ENCODE measurements at places on chromosomes 3 and 15.

GRCh38 chr3:142694225-142694624 is 29.6 kb upstream of the TRPC1 start:
- no peak for DNase-seq

- peak; percentile 90 for DNase-seq
Observed at GRCh38 chr15:60374628-60375081, 23.1 kb downstream of the ANXA2 start.

GRCh38 chr3:147371140-147371539 is 35.2 kb downstream of the ZIC4 start:
- DNase-seq, result no peak

DNA sequence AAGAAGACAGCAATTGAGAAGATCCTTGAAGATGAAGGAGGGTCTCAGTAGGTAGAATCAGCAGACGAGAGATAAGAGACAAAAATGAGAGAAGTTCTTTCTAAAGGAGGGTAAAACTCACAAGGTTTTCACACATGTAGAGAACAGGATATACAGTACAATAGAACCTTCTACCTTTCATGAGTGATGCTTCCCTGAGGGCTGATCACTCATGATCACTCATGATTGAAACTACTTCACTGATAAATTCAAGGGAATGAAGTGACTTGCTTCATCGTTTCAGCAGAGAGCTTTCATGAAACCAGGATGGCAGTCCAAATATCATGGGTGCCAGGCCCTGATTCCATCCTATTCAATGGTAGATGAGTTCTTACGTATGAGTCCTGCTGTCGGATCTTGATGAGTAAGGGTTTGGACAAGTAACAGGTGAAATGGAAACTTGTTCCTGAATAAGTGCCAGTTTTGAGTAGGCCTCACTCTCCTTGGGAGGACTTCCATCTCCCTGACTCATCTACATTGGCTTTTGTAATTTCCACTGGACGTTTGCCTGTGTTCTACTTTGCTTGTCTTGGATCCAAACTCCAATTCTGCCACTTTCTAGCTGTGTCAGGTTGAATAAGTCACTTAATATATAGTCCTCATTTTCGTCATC is 9.6 kb upstream of the CLDN16 start:
- DNase-seq, result peak; percentile 93

DNA sequence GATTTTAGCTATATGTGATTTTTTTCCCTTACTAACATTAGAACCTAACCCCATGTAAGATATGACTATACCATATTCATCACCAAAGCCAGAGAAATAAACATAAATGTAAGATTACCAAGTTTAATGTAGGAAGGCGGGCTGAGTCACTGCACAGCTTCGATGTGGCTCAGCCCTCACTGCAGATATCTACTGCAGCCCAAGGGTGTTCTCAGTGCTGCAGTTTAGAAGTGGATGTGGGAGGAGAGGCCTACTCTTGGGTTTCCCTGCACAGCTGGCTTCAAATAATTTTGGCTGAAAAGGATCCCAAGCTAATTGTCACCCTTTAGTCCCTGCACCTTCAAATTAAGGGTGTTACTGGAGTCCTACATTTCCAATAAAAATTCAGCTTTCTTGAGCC is 9.3 kb downstream of the ARPP19 start:
- no peak for DNase-seq

GRCh38 chr3:140727886-140728285 is 50.0 kb downstream of the TRIM42 start:
- no peak for DNase-seq

DNA sequence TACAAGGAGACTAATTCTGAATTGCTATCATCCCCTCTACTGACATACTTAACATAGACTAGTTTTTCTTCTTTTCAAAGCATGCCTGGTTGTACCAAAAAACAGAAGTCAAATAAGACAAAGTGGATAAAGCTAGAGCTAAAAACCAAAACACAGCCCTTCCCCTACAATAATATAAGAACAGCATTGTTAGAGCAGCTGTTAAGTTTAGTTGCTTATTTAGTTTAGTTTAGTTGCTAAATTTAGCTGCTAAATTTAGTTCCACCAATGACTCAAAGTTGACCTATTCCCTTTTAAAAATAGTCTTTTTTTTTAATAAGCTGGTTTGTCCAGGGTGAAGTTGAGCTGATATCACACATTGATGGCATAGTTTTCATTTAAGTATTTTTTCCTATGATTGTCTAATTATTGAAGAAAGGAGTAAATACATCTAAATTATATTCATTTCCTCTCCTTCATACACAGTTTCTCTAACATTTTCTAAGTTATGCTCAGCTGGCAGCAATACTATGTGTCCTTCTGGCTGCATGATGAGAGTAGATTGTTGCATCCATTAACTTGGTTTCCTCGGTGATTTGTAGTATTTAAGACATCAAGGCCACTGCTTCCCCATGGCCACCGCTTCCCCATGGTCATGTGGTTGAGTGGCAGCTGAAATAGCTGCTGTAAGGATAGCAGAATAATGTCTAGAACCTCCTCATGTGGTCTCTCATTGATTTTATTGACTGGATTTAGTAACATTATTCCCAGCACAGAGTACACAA is 718.6 kb upstream of the NECTIN3 start:
- DNase-seq, result no peak

- no peak for DNase-seq
Observed at GRCh38 chr3:20853890-20854289, 667.9 kb upstream of the SGO1 start.

- DNase-seq, result no peak
Observed at GRCh38 chr15:82999426-82999825, 12.0 kb downstream of the C15orf40 start.

DNA sequence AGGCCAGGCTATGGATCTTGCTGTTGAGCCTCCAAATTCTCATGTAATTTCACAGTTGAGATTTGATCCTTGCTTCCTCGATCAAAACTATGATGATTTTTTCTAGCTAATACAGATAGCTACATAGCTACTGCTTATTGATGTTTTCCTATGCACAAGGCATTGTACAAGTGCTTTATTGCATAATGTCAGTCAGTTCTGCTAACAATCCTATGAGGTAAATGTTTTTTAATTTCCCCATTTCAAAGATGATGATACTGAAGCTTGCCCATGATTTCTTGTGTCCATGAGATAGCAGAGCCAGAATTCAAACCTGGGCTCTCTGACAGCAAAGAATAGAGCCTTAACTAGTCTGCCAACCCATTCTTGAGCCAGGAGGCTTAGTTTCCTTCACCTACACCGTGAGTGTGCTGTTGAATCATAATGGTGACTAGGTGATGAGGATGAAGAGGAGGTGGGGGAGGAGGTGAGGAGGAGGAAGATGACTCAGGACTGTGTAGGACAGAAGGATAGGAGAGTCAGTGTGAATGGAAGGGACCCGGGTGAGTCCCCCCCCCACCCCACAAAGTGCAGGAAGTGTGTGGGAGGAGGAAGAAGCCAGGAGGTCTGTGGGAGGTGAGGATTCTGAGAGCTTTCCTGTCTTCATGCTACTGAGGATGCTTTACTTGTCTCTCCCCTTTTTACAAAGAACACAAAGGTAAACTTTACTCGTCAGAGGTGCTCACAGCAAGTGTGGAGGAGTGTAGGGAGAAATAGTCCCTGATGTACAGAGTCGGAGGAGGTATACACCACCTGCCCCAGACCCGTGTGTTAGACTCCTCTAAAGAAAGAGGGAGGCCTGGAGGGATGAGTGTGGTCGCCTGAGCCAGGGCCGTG is 3.6 kb downstream of the TAGLN3 start:
- no peak for DNase-seq

DNA sequence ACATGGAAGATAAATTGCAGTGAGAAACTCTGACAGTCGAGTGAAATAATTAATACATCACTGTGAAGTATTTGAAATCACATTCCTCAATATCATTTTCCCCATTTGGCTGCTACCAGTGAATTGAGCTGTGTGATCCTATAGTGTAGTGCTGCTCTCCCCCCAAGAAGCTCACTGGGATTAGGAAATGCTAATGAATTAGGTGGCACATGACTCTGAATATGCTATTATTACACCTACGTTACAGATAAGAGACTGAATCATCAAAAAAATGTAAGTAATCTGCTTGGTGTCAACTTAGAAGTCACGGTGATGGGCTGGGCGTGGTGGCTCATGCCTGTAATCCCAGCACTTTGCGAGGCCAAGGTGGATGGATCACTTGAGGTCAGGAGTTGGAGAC is 34.7 kb upstream of the SYNM start:
- DNase-seq, result no peak

- DNase-seq, result no peak
Observed at GRCh38 chr3:37125195-37126073, 48.9 kb downstream of the LRRFIP2 start.

GRCh38 chr3:142726017-142726416 is 2.2 kb downstream of the TRPC1 start:
- DNase-seq, result no peak

- no peak for DNase-seq
Observed at GRCh38 chr3:52237006-52237656, 1.8 kb downstream of the TWF2 start.

DNA sequence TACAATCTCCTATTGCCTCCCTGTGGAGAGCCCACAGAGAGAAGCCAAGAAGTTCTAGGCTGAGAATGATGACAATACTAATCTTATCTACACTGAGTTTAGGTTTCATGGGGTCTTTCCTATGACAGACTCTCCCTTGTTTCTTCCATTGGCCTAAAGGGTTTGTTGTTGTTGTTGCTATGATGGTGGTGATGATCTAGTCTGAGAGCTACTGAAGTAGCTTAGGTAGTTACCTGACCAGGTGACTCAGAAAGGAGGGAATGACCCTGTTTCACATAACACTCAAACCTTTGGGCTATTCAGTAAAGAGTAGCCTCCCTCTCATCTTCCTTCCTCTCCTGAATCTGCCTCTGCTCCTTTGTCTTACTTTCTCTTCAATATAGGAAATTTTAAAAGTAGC is 170.2 kb downstream of the GMNC start:
- DNase-seq, result no peak

GRCh38 chr3:159919873-159920272 is 68.8 kb upstream of the IL12A start:
- DNase-seq, result no peak

- DNase-seq, result no peak
Observed at GRCh38 chr15:67880651-67881182, 40.9 kb upstream of the RNU6-1 start.

GRCh38 chr3:112647122-112647521 is 6.2 kb upstream of the CCDC80 start:
- no peak for DNase-seq

- DNase-seq, result no peak
Observed at GRCh38 chr15:76393614-76394013, 57.0 kb downstream of the ISL2 start.

- peak; percentile 63 for DNase-seq
Observed at GRCh38 chr15:68812597-68813431, 7.9 kb downstream of the ANP32A start.

DNA sequence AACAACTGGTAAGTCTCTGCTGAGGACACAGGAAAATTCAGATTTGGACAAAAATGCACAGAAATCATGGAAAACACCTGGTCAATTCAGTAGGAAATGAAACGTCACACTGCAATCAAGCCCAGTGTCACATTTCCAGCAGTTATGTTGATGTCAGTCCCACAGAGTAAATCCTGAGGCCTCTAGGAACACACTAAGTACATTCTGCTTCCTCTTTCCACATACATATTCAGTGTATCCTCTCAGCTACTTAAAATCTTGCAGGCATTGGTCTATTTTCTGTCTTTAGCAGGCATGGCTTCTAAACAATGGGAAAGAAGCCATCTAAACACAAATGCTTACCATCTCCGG is 207.8 kb downstream of the PLCL2 start:
- DNase-seq, result no peak

DNA sequence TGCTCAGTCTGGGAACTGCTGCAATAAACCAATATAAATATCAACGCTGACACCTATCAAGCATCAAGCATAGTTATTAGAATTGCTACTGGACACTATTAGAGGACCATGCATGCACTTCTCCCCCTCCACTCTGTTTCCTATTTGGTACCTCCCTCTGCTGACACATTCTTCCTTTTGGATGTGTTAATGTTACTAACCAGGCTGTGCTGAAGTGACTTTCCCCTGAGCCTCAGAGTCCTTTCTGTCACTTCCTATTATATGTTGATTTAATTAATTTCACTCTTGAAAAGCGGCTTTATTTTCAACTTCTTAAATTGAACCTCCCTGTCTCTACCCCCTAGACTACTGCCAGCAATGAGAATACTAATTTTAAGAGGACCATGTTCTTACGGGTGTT is 379.1 kb downstream of the MCTP2 start:
- no peak for DNase-seq

DNA sequence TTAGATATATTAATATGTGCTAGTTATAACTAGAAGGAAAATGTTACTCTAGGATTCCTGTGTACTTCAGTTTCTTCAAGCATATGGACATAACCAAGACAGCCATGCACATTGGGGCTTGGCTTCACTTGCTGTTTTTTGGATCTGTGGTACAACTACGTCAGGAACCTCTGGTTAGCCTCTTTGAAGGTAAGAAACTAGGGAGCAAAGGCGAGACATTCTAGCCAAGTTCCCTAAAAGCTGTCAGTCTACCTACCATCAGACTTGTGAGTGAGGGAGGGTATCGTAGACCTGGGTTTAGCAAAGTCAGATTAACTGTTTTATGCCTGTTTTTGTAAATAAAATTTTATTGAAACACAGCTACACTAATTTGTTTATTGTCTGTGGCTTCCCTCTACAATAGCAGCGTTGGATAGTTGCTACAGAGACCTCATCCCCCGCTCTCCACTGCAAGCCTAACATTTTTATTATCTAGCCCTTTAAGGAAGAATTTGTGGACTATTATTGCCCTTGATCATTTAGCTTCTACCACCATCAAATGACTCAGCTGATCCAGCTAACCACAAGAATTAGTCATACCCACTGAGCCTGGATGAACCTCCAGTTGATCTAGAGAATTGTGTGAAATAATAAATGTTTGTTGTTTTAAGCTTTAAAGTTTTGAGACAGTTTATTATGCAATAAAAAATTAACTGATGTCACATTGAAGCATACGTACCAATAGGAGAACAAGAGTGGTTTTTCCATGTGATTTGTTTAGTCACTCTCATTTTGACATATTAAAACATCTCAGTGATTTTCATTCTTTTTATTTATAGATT is 58.1 kb downstream of the RSRC1 start:
- no peak for DNase-seq

DNA sequence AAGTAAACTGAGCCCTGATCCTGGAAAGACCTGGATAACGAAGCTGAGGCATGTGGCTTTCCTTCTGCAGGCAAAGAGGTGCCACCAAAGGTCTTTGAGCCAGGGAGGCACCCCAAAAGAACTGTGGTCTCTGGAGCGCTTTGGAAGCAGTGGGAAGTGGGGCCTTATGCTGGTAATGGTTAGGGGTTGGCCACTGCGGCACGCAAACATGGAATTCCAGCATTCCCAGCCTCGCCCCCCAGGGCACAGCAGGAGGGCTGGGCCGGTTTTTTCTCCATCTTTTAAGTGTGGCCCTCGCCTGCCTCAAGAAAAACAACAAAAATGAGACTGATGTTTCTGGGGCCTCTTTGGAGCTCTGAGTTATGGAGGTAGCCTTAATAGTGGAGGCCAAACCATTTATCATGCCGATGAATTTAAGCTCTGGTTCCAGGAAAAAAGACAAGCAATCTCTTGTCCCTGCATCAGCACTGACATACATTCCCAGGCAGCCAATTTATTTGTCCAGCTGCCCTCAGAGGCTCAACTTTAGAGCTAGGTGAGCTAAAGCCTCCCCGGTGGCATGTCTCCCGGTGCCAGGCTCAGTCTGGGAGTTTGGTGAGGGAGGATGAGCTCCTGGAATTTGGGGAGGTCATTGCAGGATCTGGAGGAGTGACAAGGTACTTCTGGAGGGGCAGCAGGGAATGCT is 109.0 kb downstream of the TLE3 start:
- no peak for DNase-seq

Data from LNCaP clone FGC (cell line).